CD8-positive, alpha-beta memory T cell (primary cell): ENCODE measurements at places on chromosomes 7 and 10. TPM values are rescaled to one million over a fixed set of nuclear protein-coding genes. Genes with fewer than 3 reads are reported as not detected.
A peak's percentile ranks its signal among the peaks of the same experiment; 100 is the strongest.

GRCh38 chr10:127976701-127977356 is 69.9 kb downstream of the PTPRE start:
- no peak for DNase-seq

DNA sequence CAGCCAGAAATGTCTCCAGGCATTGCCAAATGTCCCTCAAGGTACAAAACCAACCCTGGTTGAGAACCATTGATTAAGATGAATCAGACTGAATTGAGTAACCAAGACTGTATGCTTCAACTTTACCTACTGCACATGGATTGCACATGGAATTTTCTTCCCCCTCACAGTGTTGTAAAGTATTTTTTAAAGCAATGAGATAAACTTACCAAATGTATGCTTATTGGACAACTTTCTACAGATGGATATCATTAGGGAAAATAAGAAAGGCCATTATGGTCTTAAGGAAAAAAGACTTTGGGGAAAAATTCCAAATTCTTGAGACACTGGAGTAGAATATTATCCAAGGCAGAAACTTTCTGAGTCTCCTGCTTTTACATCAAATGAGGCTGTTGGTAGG is 20.9 kb upstream of the MTPN start:
- DNase-seq = no peak

GRCh38 chr10:52040486-52040885 is 273.6 kb upstream of the DKK1 start:
- DNase-seq = no peak

- DNase-seq = no peak
Observed at GRCh38 chr10:130971123-130971435, 340.4 kb downstream of the TCERG1L start.

DNA sequence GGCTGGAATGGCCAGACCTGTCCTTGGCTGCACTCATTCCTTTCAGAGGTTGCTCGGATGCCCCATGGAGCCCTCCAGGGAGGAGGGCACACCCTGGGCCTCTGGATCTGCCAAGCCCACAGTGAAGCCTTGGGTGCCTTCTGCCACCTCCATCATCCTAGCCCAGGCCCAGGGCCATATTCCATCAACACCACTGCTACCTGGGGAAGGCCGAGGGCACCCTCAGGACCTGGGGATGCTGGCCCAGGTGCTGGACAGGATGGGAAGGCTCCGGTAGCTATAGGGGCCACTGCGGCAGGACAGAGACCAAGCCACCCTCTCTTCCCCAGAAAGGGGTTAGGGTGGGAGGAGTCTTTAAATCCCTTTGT is 810 bp downstream of the OPN4 start:
- no peak for DNase-seq

DNA sequence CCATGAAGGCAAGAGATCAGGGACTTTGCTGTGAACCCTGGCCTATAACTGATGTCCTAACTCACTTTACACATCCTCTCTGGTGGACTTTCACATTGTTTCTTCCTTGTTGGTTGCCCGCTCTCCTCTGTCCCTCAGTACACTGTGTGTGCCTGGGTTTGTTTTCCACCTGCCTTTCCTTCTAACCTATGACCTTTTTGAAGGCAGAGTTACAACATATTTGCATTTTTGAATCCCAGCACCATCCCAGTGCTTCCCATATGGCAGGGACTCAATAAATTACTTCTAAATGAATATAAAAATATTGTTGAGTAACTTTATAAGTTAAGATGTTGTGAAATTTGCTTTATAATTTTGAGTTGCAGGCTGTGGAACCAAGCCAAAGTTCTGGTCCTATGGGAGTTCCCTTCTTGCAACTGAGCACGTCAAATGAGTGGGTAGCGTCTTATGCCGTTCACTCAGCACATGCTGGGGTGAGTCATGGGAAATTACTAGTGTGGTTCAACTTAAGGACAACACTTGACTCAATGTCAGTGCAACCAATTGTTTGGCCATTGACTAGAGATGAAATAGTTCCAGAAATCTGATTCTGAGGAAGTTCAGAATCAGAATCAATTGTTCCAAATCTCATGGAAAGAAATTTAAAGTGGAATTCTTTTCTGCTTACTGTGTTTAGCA is 250.9 kb downstream of the TWIST1 start:
- DNase-seq = no peak

- DNase-seq = peak; percentile 21
Observed at GRCh38 chr10:27998954-27999275, at the start of gene ODAD2. Gene ODAD2, minus strand, starts transcription at chr10:27999079. Its CDS starts 3,937 bp downstream, at chr10:27995142.

TCERG1L gene
- total RNA-seq = 0.93 TPM

TRIM4 gene
- total RNA-seq = 30.0 TPM

RFC2 gene
- 99.4 TPM for total RNA-seq

CHRM2 gene
- not detected for total RNA-seq
